ENCODE measurements at places on chromosomes 12 and 14.

- DNase-seq = peak; percentile 78
These were observed 75.6 kb downstream of the ESR2 start for GRCh38 chr14:64218344-64219240.

GRCh38 chr12:73898645-73899044 is 639.0 kb upstream of the ATXN7L3B start:
- DNase-seq = no peak

GRCh38 chr14:99073431-99073830 is 198.6 kb downstream of the BCL11B start:
- DNase-seq = no peak

DNA sequence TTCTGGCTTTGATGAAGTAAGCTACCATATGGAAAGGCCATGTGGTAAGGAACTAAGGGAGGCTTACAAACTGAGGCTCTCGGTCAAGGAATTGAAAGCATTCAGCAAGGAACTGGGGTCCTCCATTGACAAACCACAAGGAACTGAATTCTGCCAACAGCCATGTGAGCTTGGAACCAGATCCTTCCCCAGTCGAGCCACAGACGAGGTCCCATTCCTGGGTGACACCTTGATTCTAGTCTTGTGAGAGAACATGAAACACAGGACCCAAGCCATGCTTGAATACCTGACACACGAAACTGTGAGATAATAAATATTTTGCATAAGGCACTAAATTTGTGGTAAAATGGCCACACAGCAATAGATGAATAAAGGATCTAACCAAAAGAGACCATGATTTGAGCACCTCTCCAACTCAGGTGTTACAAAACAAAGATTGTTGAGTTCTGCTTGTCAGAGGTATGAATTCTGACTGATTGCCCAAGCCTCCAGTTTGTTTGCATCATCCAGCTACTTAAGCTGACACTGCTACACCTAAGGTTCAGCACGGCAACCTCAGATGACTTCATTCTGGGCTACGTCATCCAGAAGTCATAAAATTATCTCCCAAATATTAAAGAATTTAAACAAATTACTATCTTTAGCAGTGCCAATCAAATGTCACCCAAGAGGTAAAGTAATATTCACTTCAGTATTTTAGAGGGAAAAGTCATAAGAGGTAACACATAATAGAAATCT is 59.4 kb downstream of the GARIN6 start:
- no peak for DNase-seq

- peak; percentile 83 for DNase-seq
These were observed 31.0 kb upstream of the NPFF start for GRCh38 chr12:53538209-53538689.

- no peak for DNase-seq
These were observed 310.8 kb downstream of the FUT8 start for GRCh38 chr14:65723348-65723747.

DNA sequence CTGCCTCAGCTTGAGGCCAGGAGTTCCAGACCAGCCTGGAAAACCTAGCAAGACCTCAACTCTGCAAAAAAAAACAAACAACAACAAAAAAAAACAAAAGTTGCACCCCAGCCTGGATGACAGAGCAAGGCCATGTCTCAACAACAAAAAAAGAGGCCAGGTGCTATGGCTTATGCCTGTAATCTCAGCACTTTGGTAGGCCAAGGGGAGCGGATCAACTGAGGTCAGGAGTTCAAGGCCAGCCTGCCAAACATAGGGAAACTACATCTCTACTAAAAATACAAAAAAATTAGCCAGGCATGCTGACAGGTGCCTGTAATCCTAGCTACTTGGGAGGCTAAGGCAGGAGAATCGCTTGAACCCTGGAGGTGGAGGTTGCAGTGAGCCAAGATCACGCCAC is 6.5 kb upstream of the SLC2A14 start:
- DNase-seq = no peak

DNA sequence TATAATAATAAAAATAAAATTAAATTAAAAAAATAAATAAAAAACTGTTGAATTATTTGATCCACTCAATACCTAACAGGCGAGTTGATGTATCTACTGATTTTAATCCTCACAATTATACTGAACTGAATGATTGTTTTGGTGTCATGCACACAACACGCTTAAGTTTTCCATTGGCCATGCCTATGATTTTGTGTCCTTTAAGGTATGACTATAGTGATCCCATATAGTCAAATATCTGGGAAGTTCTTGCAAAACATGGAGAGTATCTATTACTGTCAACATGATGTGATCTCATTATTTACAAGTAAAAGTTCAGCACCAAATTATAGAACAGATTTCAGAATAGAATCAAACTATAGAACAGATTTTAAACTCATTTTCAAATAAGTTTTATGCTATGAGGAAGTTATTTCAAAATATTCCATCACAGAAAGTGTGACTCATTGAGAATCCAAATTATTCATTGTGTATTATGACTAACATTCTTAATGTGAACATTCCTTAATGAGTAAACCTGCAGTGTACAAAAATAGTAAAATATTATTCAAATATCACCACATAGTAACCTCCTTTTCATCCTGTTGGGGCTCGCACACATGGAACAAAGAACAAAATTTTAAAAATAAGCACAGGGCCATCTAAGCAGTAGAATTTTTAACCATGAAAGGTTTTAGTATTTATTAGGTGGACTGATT is 190.4 kb downstream of the SLC25A21 start:
- DNase-seq = peak; percentile 73

DNA sequence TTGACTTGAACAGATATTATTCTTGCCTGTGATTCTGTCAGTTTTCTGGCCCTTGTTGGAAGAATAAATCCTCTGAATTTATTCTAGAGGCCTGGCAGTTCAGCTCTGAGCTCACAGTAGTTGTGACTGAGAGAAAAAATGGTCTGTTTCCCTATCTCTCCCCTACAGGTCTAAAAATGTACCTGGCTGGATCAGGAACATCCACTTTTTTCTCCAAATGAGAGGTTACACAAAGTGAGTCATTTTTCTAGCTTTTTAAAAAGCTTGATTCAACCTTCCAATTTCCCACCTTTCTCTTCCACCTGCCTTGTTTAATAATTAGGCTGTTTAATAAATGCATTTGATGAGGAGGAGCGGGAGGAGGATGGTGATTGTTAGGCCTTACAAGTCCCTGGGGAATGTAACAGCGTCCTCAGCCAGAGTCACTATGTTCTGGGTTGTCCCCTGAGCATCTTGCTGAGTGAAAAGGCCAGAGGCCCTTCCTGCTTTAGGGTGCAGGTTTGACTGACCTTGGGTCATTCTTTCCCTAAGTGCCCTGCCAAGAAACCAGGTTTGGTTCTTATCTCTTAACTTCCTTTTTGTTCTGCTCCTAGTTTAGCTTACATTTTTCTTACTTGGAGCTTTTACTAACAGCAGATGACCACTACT is 91.7 kb upstream of the FUT8 start:
- no peak for DNase-seq

DNA sequence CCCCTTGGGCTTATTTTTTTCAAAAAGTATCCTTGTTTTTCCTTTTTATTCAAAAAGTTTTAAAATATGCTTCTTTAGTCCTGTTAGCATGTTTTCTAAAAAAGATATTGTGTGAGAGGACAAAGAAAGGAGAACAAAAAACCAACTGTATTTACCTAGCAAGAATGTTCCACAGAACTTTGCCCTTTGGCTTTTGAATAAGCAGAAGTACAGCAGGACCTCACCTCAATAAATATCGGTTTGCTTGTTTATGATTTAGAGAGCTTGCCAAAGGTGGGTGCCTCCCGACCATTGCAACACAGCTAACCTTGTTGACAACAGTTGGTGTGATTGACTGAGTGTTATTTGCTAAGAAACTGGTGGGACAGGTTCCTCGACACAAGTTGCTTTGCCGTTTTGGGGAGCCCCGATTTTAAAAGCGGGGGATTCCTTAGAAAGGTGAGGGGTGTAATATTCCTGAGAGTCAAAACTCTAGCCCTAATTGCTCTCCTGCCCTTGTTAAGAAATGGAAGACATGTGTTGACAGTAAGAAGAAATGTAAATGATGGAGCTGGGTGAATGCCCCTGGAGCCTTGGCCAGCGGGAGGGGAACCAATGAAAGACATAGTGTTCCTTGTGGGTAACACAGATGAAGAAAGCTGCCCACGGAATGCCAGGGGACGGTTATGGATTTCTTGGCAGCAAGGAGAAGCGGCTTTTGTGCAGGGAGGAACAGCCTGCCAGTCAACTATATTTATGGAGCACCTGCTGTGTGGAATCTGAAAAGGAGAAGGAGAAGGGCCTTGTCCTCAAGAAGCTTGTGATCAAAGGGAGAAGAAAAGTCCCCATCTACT is 13.7 kb downstream of the MYBPC1 start:
- DNase-seq = no peak

GRCh38 chr14:93549595-93549994 is 118.9 kb downstream of the UNC79 start:
- DNase-seq = no peak

DNA sequence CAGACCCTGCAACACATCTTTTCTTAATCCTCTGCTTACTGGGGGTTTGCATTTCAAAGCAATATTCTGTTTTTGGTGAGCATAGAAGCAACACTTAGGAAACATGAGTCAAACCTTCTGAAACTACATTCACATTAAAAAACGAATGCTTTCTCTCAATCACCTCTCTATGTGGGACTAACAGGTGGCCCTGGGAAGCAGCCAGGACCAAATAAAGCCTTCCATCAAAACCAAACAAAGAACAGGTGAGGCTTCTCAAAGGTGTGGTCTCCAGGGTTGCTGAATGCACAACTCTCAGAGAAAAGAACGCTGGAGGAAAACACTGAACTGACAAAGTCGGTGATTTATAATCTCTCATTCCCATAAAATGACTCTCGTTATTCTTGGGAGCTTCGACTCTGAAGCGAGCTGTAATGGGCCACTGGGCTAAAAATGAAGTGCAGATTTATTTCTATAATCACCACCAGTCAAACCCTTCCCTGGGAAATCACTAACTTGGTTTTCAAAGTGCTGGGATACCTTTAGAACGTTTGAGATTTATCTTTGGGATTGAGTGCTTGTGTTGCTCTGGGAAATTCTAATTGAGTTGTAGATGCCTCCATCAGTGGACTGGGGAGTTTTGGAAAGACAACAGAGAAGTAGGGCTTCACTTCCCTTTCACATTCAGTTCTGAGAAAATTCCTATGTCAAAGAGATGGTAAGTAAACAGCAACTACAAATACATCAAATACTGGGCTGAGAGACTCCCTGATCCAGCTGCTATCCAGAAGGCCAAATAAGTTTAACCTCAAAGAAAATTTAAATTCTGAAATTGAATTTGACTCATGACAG is 262.0 kb upstream of the TMPO start:
- no peak for DNase-seq

GRCh38 chr12:70365398-70365647 is 767 bp upstream of the KCNMB4 start:
- DNase-seq = no peak

DNA sequence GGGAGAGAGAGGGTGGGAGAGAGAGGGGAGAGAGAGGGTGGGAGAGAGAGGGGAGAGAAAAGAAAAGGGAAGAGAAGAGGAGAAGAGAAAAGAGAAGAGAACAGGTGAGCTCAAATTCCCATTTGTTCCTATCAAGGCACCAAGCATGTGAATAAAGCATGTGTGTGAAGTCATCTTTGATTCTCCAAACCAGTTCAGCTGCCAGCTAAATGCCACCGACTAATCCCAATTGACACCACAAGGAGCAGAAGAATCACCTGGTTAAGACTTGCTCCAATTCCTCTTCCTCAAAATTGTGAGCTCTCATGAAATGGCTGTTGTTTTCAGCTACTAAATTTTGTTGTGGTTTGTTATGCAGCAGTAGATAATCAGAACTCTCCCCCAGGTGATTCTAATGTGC is 188.9 kb downstream of the TMX1 start:
- no peak for DNase-seq

DNA sequence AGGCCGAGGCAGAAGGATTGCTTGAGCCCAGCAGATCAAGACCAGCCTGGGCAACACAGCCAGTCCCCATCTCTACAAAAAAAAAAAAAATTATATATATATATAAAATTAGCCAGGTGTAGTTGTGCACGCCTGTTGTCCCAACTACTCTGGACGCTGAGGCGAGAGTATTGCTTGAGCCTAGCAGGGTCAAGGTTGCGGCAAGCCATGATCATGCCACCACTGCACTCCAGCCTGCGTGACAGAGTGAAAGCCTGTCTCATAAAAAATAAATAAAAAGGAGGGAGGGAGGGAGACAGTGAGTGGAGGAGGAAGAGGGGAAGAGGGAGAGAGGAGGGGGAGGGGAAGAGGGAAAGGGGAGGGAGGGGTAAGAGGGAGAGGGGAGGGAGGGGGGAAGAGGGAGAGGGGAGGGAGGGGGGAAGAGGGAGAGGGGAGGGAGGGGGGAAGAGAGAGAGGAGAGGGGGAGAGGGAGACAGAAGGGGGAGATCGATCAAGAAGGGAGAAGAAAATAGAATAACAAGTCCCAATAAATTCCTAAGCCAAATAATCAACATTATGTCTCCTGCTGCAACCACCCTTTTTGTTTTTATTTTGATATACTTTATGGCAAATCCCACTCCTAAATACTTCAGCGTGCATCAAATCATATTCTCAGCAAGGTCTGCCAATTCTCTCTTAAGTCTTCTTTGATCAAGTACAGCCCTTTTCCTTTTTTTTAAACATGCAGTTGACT is 163.9 kb downstream of the MED13L start:
- no peak for DNase-seq

DNA sequence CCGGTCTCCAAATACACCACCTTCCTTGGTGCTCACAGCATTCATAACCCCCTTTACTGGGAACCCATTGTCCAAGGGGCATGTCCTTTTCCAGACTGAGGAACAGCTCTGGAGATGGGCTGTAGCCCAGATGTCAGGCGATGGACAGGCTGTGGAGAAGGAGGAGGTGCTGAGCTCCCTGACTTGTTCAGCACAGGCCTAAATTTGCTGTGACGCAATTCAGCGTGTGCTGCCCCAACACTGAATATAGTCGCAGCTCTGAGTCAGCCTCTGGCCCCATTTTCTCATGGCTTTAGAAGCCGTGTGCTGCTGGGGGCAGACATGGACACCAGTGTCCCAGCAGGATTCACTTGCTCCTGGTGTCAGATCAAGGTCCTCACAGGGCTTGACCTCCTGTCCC is 269.1 kb downstream of the EMP1 start:
- no peak for DNase-seq

GRCh38 chr14:59202031-59202430 is 13.6 kb downstream of the DAAM1 start:
- DNase-seq = no peak

DNA sequence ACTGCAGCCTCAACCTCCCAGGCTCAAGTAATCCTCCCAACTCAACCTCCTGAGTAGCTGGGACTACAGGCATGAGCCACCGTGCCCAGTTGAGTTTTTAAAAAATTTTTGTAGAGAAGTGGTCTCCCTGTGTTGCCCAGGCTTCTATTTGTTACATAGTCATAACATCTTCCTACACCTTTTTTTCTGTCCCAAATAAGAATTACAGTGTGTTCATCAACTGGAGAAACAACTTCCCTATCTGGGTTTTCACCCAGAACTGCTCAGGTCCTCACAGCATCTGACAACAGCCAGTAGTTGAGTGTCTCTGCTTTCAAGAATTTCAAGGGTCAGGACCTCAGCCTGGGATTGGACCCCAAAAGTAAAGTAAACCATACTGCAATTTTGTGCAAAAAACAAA is 235.2 kb upstream of the AMIGO2 start:
- no peak for DNase-seq

GRCh38 chr12:50505675-50506530 is 1.1 kb downstream of the DIP2B start:
- DNase-seq = no peak

- DNase-seq = no peak
These were observed 96.5 kb upstream of the DAAM1 start for GRCh38 chr14:59091976-59092375.

GRCh38 chr12:20211981-20212421 is 156.3 kb upstream of the PDE3A start:
- peak; percentile 15 for DNase-seq

- DNase-seq = peak; percentile 46
These were observed 127.7 kb downstream of the ZFP36L1 start for GRCh38 chr14:68665131-68665530.

Data from iris pigment epithelial cell (primary cell).